ENCODE measurements at places on chromosomes 4 and X.
A peak's percentile ranks its signal among the peaks of the same experiment; 100 is the strongest.

DNA sequence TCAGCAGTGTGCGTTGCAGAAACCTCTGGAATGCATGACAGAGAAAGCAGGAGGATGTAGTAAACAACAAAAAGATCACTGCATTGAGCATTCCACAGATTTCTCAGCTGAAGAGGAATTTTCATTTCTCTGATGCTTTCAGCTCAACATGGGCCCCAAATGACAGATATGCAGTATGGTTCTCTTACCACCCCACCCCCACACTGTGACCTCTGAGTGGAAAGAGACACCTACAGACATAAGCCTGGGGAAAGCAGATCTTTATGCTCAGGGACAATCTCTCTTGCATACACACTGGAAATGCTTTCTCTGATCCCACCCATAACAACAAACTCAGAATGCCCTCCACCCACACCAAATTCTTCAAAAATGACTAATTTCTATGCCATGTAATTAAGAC lies 983.7 kb upstream of the LCORL start:
- DNase-seq: peak; percentile 76

GRCh38 chr4:180059216-180059881 lies 2183.9 kb upstream of the TENM3 start:
- peak; percentile 0 for DNase-seq

GRCh38 chr4:77930154-77930639 lies 67.6 kb downstream of the MRPL1 start:
- no peak for DNase-seq

- no peak for DNase-seq
Observed at GRCh38 chr4:182829196-182829595, 88.0 kb downstream of the DCTD start.

- DNase-seq: peak; percentile 54
Observed at GRCh38 chr4:17276776-17277175, 235.1 kb downstream of the QDPR start.

DNA sequence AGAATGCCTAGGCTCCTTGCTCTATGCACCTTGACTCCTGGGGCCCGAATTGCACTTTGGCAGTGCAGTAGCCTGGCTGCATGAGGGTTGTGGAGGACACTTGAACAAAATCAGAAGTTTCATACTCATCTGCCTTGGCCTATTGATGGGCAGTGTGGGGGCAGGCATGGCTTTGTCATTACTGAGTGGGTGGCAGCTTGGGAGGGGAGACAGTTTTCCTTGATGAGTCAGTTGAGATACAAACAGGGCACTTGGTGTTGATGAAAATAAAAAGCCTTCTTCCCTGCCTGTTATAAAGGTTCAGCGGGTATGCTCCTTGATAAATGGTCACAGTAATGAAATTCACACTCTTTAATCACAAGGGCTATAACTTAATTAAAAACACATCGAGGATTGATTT lies 126.8 kb upstream of the MAMLD1 start:
- DNase-seq: peak; percentile 8

All from iris pigment epithelial cell (primary cell).